ENCODE measurements at places on chromosomes 16 and 17.

GRCh38 chr17:34581446-34582184, 2.2 kb downstream of the TMEM132E start:
- peak; percentile 7 for DNase-seq

GRCh38 chr17:73112246-73112645, 19.8 kb upstream of the SLC39A11 start:
- DNase-seq = no peak

DNA sequence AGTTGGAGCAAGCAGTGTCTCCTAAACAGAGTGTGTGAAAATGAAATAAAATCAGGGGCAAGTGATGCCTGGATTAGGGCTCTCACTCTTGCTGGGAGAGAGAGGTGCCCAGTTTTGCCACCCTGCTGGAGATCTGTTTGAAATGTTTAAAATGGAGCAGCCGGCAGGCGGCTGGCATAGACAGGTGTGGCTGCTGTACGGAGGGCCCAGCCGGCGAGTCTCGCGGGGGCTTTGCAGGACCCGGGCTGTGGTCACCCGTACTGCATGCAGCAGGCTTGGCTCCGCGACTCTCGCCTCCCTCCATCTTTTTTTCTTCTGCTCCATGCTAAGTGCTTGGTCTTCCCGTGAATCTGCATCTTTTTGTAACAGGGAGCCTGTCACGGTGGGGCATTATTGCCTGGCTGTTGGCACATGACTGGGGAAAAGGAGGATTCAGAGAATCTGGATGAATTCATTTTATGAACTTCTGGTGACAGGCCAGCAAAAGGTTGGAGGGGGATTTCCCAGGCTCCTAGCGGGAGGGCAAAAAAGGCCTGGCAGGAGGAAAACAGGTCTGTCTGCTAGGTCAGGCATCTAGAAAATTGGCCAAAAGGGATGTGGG, 1.8 kb downstream of the ZNRF1 start:
- DNase-seq = no peak

- DNase-seq = peak; percentile 31
Observed at GRCh38 chr17:8793649-8794048, 5.5 kb downstream of the MFSD6L start.

GRCh38 chr17:80063830-80064585, 27.6 kb downstream of the CCDC40 start:
- DNase-seq = peak; percentile 53

Measured in suppressor macrophage (primary cell).